ENCODE measurements at places on chromosomes 1 and 21.

DNA sequence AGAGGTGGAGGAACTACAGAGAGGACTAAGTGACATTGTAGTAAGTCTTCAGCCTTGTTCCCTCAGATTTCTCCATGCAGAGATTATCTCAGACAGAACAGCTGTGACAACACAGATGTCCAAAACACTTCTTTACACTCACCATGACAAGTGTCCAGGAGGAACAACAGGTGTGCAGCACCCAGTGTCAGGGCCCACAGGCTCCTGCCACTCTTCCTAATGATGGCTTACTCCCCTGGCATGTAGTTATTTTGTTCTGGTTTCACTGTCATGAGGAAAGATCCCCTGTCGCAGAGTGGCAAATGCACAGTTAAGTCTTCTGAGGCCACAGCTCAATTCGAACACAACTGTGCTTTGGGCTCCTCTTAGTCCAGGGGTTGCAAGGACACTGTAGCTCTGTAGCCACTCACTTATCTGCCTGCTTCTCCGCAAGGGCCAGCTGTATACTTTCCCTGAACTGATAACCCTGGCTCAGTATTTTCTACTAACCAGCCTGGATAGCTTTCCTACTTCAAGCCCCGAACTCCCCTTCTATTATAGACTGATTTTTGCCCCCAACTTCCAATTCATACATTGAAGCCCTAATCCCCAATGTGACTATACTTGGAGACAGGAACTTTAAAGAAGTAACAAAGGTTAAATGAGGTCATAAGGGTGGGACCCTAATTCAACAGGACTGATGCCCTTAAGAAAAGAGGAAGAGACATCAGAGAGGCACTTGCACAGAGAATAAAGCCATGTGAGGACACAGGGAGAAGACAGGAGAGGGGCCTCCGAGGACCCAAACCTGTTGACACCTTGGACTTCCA is 11.1 kb downstream of the PDZK1 start:
- no peak for DNase-seq

DNA sequence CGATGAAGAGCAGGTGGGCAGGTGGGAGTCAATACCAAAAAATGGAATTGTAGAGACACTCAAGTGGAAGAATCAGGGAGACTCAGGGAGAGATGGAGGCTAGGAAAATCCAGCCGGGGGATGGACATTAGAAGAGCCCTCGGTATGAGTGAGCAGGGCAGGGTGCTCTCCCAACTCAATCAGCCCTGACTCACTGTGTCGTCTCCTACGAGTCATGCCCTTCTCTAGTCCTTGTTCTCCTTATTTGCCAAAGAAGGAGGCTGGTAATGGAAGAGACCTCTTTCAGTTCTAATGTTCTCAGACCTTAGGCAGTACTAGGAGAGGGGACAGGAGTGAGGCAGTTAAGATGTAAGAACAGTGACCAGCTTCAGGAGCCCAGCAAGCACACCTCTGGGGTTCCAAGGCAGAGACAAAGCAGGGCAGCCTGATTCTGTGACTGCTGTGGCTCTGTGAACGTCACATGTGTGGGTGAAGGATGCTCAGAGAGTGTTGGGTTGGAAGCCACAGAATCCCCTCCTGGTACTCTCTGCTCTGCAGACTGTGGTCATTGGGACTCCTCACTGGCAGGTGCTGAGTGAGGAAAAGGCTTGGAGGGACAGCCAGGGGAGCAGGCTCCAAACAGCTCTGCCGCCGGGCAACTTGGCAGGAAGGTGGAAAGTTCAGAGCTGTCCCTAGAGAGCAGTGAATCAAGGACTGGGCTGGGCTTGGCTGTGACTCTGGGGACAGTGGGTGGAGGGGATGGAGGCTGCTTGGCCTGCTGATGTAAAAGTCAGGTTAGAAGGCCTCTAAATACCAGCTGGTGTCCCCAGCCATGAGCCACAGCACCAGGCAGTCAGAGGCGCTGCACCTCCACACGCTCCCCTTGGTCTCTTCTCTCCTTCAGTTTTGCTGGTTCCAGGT is 11.1 kb upstream of the GJA5 start:
- no peak for DNase-seq

- DNase-seq, result no peak
These were observed 273.0 kb upstream of the NFIA start for GRCh38 chr1:60809204-60809980.

GRCh38 chr1:152946651-152947256 is at the start of gene SPRR5:
SPRR5 (plus strand) TSS chr1:152947206; CDS start chr1:152948555, 1,349 bp downstream.
- DNase-seq, result no peak
